ENCODE measurements at places on chromosomes 13 and 19.

DNA sequence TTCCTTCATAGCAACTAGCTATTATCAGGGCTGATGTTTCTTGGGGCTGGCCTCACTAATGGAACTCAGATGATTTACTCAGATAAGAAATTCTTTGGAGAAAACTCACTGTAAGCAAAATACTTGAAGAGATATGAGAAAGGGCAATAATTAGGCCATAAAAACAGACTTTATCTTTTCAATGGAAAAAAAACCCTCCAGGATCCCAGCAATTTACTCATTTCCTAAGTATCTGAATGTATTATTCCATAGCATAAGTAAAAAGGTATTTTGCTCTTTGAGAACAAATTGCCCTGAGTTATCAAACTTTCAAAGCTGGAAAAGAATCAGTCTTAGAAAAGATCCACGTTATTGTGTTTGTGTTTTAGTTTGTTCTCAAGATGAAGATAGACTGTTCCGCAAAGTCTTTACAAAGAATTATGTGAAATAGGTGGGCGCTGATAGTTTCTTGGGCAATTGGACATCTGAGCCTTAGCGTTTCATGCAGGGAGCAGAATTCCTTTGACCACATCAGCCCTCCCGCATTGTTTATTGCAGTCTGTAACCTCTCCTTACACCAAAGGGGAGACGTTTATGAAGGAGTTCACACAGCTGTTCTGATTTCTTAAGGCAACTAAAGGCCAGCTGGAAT lies 29.1 kb upstream of the CSNK1A1L start:
- no peak for DNase-seq

- DNase-seq = no peak
Observed at GRCh38 chr13:101262306-101262705, 154.0 kb downstream of the NALCN start.

DNA sequence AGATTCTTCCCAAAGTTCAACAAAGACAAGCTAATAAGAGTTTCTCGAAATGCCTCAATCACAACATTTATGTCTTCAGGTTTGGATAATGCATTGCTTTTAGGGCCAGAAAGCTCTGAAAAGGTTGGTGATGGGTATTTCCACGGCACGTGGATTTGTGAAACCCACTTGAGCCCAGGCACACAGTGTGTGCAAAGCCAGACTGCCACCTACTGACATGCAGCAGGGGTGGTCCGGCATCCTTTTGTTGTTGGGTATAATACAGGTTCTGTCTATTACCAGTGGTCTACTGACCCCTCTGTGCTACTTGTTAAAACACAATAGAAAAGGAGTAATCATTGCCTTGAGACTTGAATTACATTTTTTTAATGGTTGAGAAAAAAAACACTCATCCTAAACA lies 225.6 kb downstream of the RAP2A start:
- no peak for DNase-seq

DNA sequence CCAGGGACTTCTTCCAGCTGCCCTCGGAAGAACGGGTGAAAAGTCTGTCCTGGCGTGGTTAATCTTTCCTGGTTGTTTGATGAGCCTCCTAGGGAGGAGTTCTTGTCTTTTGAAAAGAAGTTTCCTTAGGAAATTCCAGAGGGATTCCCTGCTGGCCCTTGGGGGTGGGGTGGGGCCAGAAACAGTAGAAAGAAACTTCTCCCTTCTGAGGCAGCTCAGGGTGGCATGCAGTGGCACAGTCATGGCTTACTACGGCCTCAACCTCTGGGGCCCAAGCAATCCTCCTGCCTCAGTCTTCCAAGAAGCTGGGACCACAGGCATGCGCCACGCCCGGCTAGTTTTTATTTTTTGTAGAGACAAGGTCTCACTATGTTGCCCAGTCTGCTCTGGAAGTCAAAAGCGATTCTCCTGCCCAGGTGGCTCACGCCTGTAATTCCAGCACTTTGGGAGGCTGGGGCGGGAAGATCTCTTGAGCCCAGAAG lies 1.5 kb downstream of the ZNF101 start:
- no peak for DNase-seq

- DNase-seq = no peak
Observed at GRCh38 chr13:76917095-76917494, 30.9 kb upstream of the KCTD12 start.

DNA sequence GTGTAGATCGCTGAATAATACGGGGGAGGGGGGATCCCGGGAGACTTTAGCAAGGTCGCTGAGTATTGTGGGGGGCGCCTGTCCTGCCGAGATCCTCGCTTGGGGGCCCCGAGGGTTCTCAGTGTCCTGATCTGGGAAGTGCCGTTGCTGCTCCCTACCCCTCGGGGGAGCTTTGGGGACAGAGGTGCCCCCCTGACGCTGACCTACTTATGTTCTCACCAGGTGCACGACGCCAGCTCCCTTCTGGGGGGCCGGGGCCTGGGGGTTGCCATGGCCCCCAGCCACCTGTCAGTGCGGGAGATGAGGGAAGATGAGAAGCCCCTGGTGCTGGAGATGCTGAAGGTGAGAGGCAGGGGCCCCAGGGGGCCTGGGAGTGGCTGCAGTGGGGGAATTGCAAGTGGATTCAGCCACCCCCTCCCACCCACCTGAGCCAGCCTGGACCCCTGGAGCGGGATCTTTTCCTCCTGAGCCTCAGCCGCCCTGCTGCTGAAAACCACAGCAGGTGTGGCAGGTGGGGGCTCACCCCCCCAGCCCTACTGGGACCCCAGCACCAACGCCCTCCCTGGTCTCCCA lies 537 bp downstream of the NAT14 start:
- DNase-seq = no peak

- DNase-seq = no peak
Observed at GRCh38 chr13:92769046-92769445, 457.6 kb upstream of the GPC6 start.

GRCh38 chr19:53903055-53903680 lies 5.9 kb upstream of the CACNG7 start:
- DNase-seq = no peak

GRCh38 chr13:111269508-111269907 lies 50.9 kb upstream of the TEX29 start:
- no peak for DNase-seq

DNA sequence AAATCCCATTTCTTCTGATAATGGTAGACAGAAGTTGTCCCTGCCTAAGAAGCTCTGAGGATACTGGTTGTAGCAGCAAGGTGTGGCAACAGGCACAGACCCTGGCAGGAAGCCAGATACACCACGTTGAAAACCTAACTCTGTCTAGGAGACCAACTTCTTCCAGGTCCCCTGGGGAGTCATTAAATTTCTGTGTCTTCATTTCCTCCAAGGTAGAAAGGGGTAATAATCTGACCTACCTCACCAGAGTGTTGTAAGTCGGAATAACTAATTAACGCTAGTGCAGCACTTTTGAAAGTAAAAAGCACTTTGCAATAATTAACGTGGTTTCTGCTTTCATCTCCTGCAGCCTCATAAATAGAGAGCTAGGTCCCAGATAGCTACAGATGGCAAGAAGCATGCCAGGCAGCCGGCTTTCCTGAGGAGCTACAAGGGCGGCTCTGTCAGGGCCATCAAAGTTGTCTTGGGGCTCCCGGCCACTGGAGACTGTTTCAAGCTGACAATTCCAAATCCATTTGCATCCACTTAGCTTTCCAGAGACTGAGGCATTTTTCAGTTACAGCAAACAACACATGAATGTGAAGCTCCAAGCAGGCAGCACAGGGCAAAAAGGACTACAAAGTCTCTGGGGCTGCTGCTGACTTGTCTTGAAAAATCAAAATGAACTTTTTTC lies 176.2 kb downstream of the FOXO1 start:
- DNase-seq = no peak

- no peak for DNase-seq
Observed at GRCh38 chr13:112685896-112686295, 3.9 kb upstream of the ATP11A start.

- no peak for DNase-seq
Observed at GRCh38 chr19:31723101-31723500, 373.9 kb upstream of the TSHZ3 start.

GRCh38 chr13:31518645-31519044 lies 220.7 kb upstream of the RXFP2 start:
- DNase-seq = no peak

DNA sequence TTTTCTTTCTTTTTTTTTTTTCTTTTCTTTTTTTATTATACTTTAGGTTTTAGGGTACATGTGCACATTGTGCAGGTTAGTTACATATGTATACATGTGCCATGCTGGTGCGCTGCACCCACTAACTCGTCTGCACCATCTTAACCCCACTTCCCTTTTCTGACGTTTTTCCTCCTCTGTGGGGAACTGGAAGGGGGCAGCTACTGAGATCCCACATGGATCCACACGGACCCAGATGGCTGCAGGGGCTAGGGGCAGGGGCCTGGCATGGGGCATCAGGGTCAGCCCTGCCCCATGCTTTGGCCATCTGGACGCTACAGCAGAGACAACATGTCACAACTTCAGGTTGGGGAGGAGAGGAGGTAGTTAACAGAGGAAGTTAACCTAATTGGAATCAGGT lies 54.3 kb downstream of the RUBCNL start:
- DNase-seq = no peak

- DNase-seq = no peak
Observed at GRCh38 chr13:114043421-114044053, 69.7 kb upstream of the C13orf46 start.

DNA sequence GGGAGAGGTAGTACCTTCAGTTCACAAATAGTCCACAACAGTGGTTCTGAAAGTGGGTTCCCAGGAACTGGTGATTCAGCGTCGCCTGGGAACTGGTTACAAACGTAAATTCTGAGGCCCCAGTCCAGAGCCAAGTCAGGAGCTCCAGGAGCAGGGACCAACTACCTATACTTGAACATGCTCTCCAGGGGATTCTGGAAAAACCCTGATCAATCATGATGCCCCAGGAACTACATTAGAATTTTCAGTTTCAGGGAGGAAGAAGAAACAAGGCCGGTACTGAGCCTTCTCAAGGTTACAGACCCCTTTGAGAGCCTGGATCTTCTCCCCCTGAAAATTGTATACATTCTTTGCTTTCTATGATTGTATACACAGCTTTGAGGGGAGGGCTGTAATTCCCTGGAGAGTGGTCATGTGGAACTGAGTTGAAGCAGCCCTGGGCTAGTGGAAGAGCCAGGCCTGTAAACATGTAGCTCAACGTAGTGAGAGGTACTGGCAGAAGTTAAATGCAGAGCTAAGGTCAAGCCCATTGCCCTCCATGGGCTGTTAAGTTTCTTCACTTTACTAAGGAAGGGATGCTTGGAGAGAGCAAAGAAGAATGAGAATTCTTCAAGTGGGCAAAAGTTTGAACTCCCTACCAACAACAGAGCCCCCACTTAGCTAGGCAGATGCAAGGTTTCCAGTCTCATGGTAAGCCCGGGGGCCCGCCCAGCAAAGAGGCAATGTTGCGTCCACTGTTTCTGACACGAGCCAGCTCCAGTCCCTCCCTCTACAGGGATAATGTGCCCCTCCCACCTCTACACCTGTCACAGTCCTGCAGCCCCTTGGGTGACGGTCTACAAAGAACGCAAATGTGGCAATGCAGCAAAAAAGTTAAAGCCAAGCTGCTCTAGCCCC lies 17.0 kb downstream of the DOCK9 start:
- DNase-seq = no peak

DNA sequence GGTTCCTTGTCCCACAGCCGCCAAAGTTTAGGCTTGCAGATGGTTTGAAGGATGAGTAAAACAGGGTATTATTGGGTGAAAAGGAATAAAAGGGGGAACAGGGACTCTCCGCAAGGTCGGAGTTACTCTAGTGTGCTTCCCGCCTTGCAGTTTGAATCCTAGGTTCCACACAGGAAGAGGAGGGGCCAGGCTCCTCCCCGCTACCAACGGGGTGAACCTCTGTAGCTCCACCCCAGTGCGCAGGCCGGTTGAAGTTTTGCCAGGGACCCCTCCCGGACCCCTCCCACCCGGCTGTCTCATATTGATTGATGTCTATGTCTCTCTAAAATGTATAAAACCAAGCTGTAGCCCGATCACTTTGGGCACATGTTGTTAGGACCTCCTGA lies 11.6 kb upstream of the GTF2F2 start:
- DNase-seq = no peak

DNA sequence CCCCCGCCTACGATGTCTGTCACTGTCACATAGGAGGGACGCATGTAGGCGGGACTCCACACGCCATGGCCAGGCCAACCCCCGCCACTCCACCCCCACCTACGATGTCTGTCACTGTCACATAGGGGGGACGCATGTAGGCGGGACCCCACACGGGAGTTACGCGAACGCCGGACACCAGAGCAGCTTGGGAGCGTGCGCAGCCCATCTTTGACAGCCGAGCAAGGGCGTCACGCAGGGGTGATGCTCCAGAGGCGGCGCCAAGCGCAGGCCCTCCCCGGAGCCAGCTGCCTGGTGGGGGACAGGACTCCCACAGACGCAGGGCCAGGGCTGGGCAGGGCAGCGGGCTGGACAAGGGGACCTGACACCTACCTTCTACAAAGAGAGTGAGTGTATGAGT lies 20.0 kb downstream of the ZNF787 start:
- DNase-seq = no peak

GRCh38 chr19:57719424-57719823 lies 8.0 kb downstream of the ZNF671 start:
- no peak for DNase-seq

DNA sequence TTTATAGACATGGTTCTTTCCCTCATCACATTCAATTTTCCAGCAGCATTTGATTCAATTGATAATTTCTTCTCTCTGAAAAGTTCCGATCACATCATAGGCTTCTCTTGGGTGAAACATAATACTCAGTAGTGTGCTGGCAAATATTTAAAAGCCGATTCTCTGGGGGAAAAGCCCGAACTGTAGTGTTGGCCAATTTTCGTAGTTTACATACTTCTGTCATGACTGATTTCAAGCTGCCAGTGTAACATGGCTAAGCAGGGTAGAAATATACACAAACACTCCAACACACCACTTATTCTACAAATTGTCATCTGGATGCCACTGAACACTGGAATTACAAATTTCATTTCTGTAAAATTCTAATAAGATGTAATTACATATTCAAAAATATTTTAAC lies 56.1 kb upstream of the FREM2 start:
- no peak for DNase-seq

GRCh38 chr13:55816976-55817601 lies 1323.6 kb upstream of the PRR20A start:
- no peak for DNase-seq

GRCh38 chr13:94483970-94484369 lies 4.5 kb upstream of the DCT start:
- DNase-seq = no peak

GRCh38 chr19:18666317-18666716 lies 17.2 kb upstream of the CRTC1 start:
- no peak for DNase-seq

- no peak for DNase-seq
Observed at GRCh38 chr13:53694814-53695532, 666.4 kb downstream of the OLFM4 start.

DNA sequence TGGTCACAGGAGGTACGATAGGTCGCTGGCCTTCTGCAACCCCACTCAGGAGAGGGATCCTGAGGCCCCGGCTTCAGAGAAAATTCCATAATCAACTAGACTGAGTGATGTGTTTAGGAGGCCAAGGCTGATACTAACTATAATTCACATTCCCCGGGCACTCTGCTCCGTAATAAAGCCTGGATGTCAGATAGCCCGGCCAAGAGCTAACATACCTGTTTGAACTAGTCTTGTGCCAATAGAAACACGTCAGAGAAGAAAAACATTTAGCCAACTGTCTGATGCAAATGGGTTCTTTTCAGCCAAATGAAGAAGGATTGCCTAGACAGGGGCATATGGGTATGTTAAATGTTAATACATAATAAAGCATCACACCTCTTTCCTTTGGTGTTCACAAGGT lies 204.2 kb downstream of the TSHZ3 start:
- no peak for DNase-seq

GRCh38 chr13:30685320-30685859 lies 50.0 kb upstream of the ALOX5AP start:
- no peak for DNase-seq

Data from activated CD4-positive, alpha-beta T cell treated with anti-CD3 and anti-CD28 coated beads, Interleukin-2, amount 50 U/mL, for 16 hours (primary cell).